ENCODE measurements at places on chromosomes 2 and 18.

GRCh38 chr2:12818416-12819102 is 101.8 kb downstream of the TRIB2 start:
- no peak for DNase-seq

GRCh38 chr2:98091738-98092137 is 4.8 kb downstream of the VWA3B start:
- no peak for DNase-seq

DNA sequence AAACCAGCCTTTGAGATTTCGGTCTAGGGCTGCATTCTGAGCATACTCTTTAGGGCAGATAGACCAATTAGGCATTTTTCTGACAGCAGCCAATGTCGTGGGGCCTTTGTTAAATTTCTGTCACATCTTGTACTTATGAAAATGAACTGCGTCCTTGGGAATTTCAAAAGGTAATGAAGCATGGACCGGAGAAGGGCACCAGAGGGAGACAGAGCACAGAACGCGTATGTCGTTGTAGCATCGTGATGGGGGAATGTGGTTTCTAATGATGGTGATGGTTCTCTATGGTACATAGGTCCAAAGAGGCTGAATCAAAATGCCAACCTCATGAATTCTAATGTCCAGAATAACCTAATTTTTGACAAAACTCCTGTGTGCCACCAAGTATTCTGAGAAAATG is 483.9 kb upstream of the CRIM1 start:
- DNase-seq = no peak

DNA sequence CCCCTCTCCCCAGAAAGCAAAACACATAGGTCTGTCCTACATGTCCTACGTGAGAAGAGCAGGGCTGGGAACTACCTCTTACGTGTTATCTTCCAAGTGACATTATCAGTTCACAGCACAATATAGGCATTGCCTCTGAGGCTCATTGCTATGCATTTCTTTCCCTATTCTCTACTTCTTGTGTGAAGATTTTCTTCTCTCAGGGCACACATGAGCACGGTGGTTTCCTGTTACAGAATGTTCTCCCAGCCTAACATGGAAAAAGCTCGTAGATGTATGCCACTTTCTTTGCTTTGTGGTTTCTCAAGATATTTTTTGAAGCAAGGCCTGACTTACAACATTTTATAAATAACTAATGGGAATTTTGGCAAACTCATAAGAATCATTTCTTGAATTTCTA is 19.4 kb upstream of the DSC3 start:
- no peak for DNase-seq

DNA sequence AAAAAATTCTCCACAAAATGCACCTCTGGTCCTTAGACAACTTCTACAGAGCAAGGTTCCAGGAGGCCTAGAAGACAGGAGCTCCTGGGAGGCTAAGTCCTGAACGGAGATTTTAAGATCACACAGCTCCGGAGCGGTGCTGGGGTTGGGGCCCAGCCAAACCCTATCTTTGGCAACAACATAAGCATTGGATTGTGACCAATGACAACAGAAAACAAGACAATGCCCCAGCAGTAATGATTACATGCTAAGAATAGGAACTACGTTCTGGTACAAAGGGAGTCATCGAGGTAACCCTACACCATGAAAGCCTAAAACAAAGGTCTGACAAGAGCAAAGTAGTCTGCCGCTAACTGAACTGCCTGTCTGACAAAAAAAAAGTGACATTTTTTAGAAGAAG is 171.2 kb downstream of the CMPK2 start:
- DNase-seq = no peak

- DNase-seq = no peak
Measured at GRCh38 chr2:214328941-214329340, 81.9 kb upstream of the VWC2L start.
